Right atrium auricular region (tissue), 2 donors: ENCODE measurements at places on chromosomes 3 and 15. TPM values are rescaled to one million over a fixed set of nuclear protein-coding genes. Genes with fewer than 3 reads are reported as not detected.
A peak's percentile ranks its signal among the peaks of the same experiment; 100 is the strongest.

GRCh38 chr15:48533982-48534381 is 111.5 kb downstream of the FBN1 start:
- H3K27me3 ChIP-seq = no peaks in the 10 kb centered on the region
- H3K4me1 ChIP-seq = peaks cover 32% of the 10 kb centered on the region
- no peak for DNase-seq
- H3K4me3 ChIP-seq = no peak overlapping the region
- H3K27ac ChIP-seq = no peak overlapping the region

DNA sequence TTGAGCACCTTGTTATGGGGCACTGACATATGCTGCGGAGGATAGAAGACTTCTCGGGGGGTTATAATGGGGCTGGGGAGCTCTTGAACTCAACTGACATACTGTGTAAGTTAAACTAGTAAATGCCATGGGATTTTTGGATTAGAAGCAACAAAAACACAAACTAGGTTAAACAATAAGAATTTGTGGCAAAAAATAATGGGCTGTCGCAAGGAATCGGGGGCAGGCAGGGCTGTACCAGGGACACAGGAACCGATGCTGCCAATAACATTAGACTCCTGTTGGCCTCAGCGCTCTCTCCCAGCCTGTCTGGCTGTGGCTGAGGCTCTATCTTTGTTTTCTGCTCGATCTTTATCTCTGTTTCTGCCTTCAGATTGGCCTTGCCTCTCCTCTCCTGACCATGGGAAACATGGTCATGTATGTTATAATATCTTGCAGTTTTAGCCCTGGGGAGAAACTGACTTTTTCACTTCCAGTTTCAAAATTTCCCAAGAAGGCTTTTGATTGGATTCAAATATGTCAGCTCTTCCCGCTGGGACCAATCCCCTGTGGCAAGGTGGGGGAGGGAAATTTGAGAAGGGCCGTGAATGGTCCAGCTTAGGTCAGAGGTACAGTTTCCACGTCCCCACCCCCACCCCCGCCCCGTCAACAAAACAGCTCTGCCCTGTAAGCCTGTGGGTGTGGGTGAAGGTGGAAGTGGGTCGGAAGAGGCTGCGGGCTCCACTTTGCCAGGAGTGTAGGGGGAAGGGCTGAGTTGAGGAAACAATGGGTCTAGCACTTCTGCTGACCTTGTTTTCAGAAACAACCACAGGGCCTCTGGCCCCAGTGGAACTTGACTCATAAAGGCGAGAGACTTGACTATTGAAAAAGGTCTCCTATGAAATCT is 161.1 kb upstream of the TBL1XR1 start:
- no peaks in the 10 kb centered on the region for H3K27me3 ChIP-seq
- peak overlapping the region; percentile 17 for H3K4me3 ChIP-seq
- DNase-seq = peak; percentile 88
- peak overlapping the region; percentile 80 for H3K27ac ChIP-seq

- H3K4me1 ChIP-seq = no peaks in the 10 kb centered on the region
- no peaks in the 10 kb centered on the region for H3K36me3 ChIP-seq
- H3K27me3 ChIP-seq = peaks cover 2% of the 10 kb centered on the region
- H3K27ac ChIP-seq = no peak overlapping the region
- H3K4me3 ChIP-seq = no peak overlapping the region
Measured at GRCh38 chr3:131564812-131565211, 62.0 kb upstream of the MRPL3 start.

The CYP11A1 gene
- 1.0 TPM for total RNA-seq

The SMAD6 gene
- 20.8 TPM for total RNA-seq
